ENCODE measurements at places on chromosomes 2 and 18.

- DNase-seq = no peak
These were observed 53.1 kb downstream of the AP1S3 start for GRCh38 chr2:223784221-223784772.

- no peak for DNase-seq
These were observed 31.8 kb downstream of the SP100 start for GRCh38 chr2:230447455-230448451.

GRCh38 chr2:72794572-72794971 lies 31.3 kb downstream of the EXOC6B start:
- DNase-seq = peak; percentile 45

- no peak for DNase-seq
These were observed 825 bp downstream of the THUMPD2 start for GRCh38 chr2:39778233-39778632.

DNA sequence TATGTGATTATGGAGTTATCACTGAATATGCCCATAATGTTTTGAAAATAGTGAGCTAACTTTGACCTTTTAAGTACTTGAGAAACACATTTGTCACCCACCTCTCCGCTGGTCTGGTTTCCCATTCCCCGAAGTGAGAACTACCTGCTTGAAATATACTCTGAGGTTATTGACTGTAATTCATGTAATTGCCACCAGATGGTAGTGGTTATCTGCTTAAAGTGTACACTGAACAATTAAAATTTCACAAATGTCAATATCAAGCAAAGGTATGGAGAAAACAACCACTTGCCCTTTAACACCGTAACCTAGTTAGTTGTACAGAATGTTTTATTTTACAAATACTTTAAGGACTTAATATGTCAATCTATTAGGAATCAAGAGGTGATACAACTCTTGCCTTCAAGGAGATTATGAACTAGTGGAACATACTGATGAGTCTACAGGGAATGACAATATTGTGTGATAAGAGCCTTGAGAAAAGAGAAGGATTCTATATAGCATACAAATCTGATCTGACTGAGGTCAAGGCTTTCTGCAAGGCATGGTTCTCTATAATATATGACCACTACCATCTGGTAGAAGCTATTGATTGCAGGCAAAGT lies 316.8 kb upstream of the KCNH7 start:
- DNase-seq = peak; percentile 33

All from HCEC 1CT (cell line).